NK-92 treated with Interleukin-12 subunit alpha and Interleukin-12 subunit beta, amount 100 ng/mL, for 24 hours (cell line): ENCODE measurements at places on chromosomes 6 and 20.

- DNase-seq, result no peak
Observed at GRCh38 chr6:20211941-20212391, 303 bp downstream of the MBOAT1 start.

DNA sequence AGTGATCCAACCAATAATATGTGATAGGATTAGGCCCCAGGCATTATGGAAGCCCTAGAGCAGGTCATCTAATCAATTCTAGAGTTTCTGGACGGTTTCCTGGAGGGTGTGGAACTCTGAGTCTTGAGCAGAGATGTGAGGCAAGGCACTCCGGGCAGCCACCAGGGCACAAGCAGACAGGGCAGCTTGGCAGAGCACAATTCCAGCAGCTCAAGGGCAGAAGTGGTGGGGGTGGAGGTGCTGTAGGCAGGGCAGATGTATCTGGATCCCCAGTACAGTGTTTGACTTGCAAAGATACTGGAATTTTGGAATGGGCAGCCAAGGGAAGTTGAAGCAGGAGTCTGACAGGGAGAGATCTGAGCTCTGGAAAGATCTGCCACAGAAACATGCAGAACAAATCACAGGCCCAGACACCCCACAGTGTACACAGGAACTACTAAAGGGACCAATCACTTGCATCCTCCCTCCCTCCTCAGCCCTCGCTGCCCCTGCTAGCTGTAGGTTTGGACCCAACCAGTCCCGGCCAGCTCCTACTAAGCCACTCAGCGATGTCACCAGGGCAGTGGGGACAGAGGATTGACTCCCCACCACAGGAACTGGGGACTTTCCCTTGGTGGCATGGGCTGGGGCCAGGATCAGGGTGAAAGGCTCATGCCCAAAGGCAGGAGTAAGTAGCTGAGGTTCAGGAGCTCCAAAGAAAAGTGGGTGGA lies 47.0 kb downstream of the TFEB start:
- no peak for DNase-seq

DNA sequence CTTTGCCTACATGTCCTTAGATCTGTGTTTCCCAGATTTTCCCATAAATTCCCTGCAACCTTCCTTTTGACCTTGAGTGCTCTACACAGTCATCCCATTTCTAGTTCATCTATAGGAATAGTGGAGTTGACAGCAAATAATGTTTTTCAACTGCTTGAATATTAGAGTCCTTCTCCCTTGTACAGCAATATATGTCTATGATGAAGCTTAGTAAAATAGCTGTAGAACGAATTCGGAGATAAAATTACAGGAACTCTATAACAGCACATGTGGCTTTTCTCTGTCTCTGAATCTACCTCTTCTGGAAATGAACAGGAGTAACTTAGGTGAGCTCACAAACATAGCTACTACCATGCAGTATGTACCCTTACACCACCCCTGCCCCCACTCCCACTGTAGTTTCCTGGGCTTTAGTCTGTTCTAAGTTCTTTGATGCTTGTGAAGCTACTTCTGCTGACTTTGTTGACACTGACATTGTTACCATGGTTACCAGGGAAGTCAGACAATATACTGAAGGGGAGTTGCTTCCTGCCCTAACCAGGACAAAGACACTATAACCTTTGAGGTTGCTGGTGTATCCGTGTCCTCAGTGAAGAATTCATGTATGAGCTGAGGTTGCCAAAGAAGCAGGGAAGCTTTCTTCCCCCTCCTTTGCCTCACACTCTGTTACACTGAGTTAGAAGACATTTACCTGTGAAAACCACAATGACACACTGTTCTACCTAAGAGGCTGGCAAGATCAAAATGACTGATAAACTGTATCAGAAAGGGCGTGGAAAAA lies 35.8 kb upstream of the SHLD1 start:
- no peak for DNase-seq

GRCh38 chr6:168865-169455 lies 123.3 kb upstream of the DUSP22 start:
- no peak for DNase-seq

DNA sequence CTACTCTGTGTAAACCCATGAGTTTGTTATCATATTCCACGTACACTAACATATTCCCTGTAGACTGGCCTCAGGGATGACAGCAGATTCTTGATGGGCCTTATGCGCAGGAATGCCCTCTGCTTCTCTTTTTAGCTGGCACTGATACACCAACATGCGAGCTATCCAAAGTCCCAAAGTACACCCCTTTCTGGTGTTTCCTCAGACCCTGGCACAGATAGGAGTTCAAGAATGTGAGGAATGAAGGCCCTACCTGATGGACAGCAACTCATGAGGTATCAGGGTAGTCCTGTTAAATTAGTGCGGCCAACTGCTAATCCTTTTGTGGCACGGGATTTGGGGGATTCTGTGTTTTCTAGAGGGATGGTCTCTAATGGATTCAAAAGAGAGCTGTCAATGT lies 93.0 kb downstream of the BACH2 start:
- no peak for DNase-seq

- no peak for DNase-seq
Observed at GRCh38 chr6:52503851-52504781, 72.7 kb downstream of the TRAM2 start.

DNA sequence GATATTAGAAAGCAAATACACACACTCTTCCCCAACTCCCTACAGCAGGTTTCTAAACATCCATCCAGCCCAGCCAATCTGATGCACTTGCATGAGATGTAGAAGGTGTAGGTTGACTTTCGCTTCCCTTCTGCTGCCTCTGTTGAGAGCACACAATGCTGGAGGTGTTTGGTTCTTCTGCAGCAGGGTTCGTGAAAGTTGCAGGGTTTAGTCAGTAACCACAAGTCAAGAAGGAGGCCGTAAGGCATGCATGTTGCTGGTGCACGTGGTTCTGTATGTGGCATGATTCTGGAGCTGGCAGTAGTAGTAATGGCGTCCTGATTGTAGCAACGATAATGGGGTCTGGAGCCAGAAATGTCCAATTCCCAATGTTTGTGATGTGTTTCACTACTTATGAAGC lies 53.0 kb downstream of the DEK start:
- DNase-seq, result peak; percentile 3

- DNase-seq, result no peak
Observed at GRCh38 chr6:29005183-29005885, at the start of gene ZNF311. Gene ZNF311, minus strand, starts transcription at chr6:29005315. Its CDS starts 1,361 bp downstream, at chr6:29003954.

DNA sequence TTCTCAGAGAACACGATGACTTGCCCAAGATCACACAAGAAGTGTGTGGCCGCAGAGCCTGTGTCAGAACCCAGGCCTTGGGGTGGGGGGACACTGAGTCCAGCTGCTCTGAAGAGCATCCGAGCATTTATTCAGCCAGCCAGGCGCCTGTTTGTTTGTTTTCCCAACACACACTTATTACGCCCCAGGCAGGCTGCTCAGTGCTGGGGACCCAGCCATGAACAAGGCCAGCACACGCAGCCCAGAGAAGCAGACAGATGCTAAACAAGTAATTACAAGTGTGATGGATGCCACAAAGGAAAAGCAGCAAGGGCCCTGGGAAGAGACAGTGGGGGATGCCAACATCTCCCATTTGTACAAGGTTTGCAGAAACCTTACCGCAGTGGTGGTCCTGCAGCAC lies 19.4 kb upstream of the SIRPA start:
- no peak for DNase-seq

GRCh38 chr6:14447240-14447639 lies 329.7 kb downstream of the CD83 start:
- DNase-seq, result no peak

DNA sequence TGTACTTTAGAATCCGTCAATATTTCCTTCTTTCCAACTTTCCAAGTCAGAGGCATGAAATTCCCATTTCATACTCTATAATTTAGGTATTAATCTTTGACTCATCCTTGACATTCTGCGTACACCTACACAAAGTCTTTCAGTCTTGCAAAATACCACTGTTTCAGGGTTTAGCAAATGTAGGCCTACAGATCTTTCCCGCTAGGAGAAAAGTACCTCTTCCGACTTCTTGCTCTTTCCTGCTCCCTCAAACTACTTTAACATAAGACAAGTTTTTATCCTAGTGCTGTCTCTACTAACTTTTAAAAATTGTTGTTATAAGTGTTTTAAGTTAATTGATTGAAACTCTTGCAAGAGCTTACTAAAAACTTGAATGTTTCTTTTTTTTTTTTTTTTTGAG lies 18.3 kb upstream of the PHACTR1 start:
- DNase-seq, result no peak

DNA sequence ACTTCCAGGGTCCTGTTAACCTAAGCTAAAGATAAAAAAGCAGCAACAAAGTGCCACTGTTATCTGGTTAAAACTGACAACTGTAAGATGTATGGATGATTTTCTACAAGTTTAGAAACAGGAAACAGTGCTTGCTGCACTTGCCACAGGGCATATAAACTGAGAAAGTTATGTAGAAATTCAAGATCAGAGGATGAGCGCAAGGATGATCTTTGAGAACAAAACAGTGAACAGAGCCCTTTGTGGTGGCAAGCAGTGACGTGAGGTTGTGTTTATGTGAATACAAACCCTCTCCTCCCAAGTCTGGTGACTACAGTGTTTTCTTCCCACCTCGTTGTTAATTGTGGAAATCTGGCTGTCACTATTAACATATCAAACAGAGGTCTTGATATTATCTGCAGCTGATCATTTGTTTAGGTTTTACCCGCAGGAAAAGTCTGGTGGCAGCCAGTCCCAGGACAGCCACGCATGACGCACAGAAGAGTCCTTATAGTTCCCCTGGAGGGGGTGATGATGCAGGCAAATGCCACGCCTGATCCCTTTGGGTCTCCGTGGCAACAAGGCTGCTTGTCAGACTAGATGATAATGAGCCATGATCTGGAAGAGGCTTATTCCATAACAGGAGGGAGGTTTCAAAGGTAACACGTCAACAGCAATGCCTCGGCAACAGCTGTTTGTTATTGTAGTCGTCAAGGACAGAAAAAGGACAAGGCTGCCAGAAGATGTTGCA lies 43.1 kb upstream of the TNFAIP3 start:
- DNase-seq, result no peak

DNA sequence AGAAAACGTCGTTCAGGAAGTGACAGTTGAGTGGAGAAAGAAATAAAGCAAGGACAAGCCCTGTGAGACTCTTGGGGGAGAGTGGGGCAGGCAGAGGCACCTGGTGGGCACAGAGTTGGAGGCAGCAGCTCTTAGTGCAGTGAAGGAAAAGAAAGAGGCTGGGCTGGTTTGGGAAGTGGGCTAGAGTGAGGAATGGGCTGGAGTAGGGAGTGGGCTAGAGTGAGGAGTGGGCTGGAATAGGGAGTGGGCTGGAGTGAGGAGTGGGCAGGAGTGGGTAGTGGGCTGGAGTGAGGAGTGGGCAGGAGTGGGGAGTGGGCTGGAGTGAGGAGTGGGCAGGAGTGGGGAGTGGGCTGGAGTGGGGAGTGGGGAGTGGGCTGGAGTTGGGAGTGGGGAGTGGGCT lies 43.7 kb upstream of the BCAS1 start:
- DNase-seq, result no peak

DNA sequence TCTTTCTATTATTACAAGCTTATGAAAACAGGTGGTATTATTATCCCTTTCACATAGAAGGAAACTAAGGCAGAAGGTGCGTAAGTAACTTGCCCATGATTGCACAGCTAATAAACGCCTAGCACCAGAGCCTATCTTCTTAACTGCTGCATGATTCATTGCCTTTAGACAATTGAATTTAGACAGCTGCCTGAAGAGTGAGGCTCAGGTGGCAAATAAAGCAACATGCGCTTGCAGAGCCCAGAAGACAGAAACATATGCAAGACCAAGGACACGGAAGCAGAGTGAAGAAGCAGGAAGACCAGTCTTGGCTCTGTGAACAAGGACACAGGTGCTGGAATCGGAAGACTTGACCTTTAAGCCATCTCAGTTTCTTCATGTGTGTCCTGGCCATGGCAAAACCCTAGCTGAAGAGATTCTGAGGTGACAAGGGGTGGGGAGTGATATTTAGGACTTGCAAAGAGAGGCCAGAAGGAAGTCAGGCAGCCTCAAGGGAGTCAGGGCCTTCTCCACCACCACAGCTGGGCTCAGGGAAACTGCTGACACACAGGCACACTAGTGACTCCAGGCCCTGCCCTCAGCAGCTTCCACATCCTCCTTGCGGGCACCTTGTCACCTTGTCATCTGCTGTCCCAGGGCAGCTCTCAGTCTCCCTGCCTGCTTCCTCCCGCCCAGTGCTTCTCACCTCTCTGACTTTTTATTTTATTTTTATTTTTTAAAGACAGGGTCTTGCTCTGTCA lies 91.7 kb upstream of the SLC22A16 start:
- DNase-seq, result no peak

GRCh38 chr6:138162111-138162954 lies 594 bp downstream of the ARFGEF3 start:
- DNase-seq, result no peak

DNA sequence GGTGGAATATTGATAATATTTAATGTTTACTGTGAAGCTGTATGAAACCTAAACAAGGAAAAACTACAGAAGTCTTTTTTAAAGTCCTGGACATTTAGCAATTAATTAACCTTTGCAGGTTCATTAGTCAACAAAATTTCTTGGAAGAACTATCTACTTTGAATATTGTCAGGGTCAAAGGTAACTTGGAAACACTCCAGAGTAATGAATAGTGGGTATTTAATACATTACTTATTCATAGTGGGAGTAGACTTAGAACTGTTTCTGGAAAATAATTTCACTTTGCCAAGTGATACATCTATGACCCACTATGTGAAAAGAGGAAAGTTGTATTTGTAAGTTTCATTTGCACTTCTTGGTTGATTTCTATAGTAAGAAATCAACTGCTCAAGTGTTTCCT lies 319.1 kb downstream of the TFAP2B start:
- DNase-seq, result no peak

DNA sequence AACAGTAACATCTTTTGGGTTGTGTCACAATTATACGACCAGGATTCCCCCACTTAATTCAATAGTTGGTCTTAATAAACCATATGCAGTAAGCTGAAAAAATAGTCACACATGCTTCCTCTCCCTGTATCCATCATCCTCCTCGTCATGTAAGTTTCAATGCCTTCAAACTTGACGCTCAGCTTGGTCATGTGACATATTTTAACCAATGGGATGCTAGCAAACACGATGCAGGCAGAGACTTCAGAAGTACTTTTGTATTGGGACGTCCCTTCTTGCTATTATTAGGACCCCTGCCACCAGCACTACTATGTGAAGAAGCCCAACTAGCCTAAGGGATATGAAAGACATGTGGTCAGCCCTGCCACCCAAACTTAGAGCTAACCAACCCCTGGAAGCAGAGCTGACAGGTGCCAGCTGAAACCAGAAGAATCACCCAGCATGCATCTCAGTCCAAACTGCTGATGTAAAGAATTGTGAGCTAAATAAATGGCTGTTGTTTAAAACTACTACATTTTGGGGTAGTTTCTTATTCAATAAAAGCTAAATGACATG lies 49.3 kb downstream of the CGA start:
- no peak for DNase-seq
